ENCODE measurements at places on chromosomes 4 and X. TPM values are rescaled to one million over a fixed set of nuclear protein-coding genes. Genes with fewer than 3 reads are reported as not detected.
A peak's percentile ranks its signal among the peaks of the same experiment; 100 is the strongest.

The RNF128 gene
- 2.0 TPM for total RNA-seq

The ETDB gene
- total RNA-seq, result not detected

The HTR2C gene
- total RNA-seq, result 2.0 TPM

The CPLX1 gene
- total RNA-seq, result 0.67 TPM

The PLK4 gene
- total RNA-seq, result 35.2 TPM

DNA sequence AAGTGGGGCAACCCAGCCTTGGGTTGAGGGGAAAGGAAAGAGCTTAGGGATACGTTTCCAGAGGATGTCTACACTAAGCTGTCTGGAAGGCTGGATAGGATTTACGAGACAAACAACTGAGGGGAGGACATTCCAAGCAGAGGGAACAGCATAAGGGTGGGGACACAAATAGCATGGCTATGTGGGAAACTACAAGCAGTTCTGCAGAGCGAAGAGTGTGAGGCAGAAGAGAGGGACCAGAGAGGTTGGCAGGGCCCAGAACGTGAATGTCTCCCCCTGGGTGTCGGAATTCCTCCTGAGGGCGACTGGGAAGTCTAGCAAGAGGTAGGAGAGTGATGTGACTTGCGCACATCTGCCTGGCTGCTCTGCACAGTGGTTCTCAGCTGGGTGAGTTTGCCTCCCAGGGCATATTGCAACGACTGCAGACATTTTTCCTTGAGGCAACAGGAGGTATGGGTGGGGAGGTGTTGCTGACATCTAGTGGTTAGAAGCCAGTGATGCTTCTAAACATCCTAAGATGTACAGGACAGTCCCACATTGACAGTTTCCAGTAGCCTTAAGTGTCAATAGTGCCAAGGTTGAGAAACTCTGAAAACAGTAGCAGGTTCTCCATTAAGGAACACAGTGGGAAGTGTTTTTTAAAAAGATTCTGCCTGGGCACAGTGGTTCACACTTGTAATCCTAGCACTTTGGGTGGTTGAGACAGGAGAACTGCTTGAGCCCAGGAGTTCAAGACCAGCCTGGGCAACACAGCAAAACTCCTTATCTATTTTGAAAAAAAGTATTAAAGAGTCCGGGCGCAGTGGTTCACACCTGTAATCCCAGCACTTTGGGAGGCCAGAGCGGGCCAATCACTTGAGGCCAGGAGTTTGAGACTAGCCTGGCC lies 9.2 kb downstream of the NDUFA1 start:
- DNase-seq, result no peak
- H3K27ac ChIP-seq, result no peak overlapping the region
- no peaks in the 10 kb centered on the region for H3K27me3 ChIP-seq
- no peak overlapping the region for H3K4me3 ChIP-seq

GRCh38 chrX:21821875-21822274 lies 17.5 kb upstream of the MBTPS2 start:
- no peaks in the 10 kb centered on the region for H3K27me3 ChIP-seq
- H3K4me3 ChIP-seq, result no peak overlapping the region
- no peaks in the 10 kb centered on the region for H3K4me1 ChIP-seq
- DNase-seq, result no peak
- no peak overlapping the region for H3K27ac ChIP-seq

DNA sequence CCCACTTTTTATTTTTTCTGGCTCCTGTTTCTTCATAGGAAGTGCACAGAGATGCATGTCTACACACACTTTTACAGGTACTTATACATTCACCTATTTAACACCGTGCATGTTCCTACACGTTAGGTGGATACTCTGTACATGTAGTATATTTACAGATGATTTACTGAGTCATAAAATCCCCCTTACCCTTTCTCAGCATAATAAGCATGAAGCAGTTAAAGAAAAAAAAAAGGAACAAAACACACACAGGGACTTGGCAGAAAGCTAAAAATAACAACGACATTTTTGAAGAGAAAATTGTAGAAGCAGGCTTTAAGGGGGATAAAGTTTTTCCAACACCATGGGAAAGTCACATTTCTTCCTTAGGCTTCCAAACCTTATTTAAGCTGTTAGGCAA lies 96.4 kb upstream of the IQCM start:
- no peaks in the 10 kb centered on the region for H3K27me3 ChIP-seq
- H3K4me3 ChIP-seq, result no peak overlapping the region
- no peak overlapping the region for H3K27ac ChIP-seq
- H3K36me3 ChIP-seq, result no peaks in the 10 kb centered on the region
- H3K4me1 ChIP-seq, result no peaks in the 10 kb centered on the region
- no peak for DNase-seq

- no peak overlapping the region for H3K27ac ChIP-seq
- DNase-seq, result no peak
- no peak overlapping the region for H3K4me3 ChIP-seq
- H3K27me3 ChIP-seq, result no peaks in the 10 kb centered on the region
Measured at GRCh38 chr4:165806613-165807012, 66.4 kb upstream of the TLL1 start.

DNA sequence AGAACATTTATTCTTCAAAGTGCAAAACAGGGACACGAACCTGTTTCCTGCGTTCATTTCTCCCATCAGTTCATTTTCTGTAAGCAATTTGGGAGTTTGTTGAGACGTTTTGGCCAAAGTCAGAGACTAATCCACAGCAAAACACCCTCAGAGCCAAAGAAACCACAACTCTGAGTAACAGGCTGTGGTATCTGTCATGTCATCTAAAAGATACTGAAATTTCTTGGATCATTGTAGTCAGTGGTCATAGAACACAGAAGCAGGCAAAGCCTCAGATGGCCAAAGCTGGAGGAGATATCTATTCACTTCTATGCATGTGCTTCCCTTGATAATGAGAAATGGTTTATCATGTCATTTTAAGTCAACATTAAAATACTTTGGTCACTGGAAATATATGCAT lies 485.6 kb upstream of the GALNT7 start:
- no peaks in the 10 kb centered on the region for H3K27me3 ChIP-seq
- no peak for DNase-seq
- no peak overlapping the region for H3K27ac ChIP-seq

DNA sequence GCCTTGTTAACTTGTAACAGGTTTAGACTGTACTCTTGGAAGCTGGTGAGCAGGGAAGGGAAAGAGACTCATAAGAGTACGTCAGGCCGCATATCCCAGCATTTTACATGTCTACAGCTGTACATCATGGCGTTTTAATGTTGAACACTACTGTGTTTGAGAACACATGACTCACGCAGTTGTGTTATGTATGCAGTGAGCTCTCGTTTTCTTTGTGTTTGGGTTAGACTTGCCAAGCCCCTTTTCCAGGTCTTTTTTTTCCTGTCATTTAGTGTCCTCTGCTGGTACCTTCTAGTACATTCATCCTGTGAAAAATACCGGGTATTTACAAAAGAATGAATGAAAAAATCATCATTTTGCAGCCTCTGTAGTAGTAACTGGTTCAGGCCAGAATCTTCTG lies 35.3 kb downstream of the SMS start:
- DNase-seq, result no peak
- no peaks in the 10 kb centered on the region for H3K27me3 ChIP-seq
- no peak overlapping the region for H3K27ac ChIP-seq
- H3K4me3 ChIP-seq, result no peak overlapping the region

DNA sequence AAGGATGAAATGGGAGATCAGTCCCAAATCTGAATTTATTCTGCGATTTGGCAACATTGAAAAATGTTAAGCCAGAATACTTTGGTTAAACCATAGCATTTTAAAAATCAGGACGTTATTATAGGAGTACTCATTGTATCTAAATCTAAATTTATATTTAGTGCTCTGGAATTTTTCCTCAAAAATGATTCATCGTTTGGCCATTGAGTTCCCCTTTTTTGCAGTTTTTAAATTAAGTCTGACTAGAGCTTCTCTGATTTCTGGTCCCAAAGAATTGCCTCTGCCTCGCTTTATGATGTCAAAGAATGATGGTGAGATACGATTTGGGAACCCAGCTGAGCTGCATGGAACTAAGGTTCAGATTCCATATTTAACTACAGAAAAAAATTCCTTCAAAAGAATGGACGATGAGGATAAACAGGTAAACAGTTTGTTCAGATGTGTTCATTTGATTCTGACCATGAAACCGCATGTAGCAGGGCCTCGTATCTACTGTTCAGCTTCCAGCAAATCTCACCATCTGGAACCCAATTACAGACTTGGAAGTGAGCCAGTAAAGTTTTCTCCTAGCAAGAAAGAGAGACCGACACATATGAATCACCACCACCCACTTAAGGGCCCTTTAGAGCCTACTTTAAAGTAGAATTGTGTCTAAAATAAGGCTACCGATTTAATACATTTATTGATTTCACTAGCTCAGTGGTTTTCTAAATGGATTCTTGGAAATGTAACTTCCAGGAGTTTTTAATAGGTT lies 75.6 kb downstream of the REPS2 start:
- no peak overlapping the region for H3K4me3 ChIP-seq
- H3K27me3 ChIP-seq, result no peaks in the 10 kb centered on the region
- H3K27ac ChIP-seq, result no peak overlapping the region
- no peaks in the 10 kb centered on the region for H3K4me1 ChIP-seq
- no peak for DNase-seq

DNA sequence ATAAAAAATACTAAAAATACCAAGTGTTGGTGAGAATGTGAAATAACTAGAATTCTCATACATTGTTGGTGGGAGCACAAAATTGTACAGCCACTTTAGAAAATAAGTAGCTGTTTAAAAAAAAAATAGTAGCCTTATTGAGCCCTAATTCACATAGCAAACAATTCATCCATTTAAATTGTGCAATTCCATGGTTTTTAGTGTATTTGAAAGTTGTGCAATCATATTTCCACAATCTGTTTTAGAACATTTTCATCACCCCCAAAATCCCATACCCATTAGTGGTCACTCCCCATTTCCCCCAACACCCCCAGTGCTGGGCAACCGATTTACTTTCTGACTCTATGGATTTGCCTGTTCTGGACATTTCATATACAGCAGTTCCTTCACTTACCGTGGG lies 37.1 kb downstream of the STX18 start:
- no peak for DNase-seq
- no peaks in the 10 kb centered on the region for H3K36me3 ChIP-seq
- no peak overlapping the region for H3K4me3 ChIP-seq
- H3K4me1 ChIP-seq, result 0 out of 2 replicates have a peak, but pooled peaks cover 4% of the 10 kb centered on the region
- no peaks in the 10 kb centered on the region for H3K27me3 ChIP-seq
- no peak overlapping the region for H3K27ac ChIP-seq

DNA sequence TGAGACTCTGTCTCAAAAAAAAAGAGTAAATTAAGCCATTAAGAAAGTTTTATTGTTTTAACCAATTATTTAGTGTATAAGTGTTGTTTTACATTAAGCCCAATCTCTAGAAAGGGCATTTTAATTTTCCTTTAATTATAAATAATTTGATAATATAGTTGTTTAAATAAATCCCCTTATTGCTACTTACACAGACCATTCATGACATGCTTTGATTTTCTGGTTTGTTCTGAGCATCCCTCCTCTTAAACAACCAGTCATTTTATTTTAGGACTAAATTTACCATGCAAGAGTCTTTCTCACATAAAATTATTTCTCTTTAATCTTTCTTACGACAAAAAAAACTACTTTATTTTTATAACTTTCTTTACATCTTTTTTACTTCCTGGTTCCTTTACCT lies 23.5 kb upstream of the PAGE5 start:
- H3K27ac ChIP-seq, result no peak overlapping the region
- no peak for DNase-seq
- no peaks in the 10 kb centered on the region for H3K4me1 ChIP-seq
- no peaks in the 10 kb centered on the region for H3K27me3 ChIP-seq

- H3K27ac ChIP-seq, result no peak overlapping the region
- no peak for DNase-seq
- no peaks in the 10 kb centered on the region for H3K27me3 ChIP-seq
- H3K4me1 ChIP-seq, result peaks cover 2% of the 10 kb centered on the region
- no peaks in the 10 kb centered on the region for H3K36me3 ChIP-seq
Measured at GRCh38 chrX:14032406-14032805, 2.7 kb upstream of the GEMIN8 start.

DNA sequence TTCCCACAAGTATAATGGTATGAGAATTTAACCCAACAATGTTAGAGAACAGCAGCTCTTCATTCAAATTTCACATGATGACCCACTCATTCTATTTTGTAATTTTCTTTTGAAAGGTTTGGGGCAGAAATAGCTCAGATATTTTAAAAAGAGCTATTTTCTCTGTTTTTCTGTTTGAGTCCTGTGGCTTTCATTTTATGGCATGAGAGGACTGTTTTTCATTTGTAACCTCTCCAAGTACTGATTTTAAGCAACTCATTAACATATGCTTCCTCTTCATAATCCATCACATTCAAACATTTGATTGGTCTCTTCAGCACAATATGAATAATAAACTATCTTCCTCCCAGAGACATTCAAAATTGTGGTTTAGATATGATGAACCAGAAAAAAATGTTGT lies 129.0 kb upstream of the TEX13A start:
- H3K36me3 ChIP-seq, result no peaks in the 10 kb centered on the region
- H3K4me1 ChIP-seq, result no peaks in the 10 kb centered on the region
- H3K27ac ChIP-seq, result no peak overlapping the region
- H3K27me3 ChIP-seq, result no peaks in the 10 kb centered on the region
- H3K4me3 ChIP-seq, result no peak overlapping the region

- H3K4me3 ChIP-seq, result no peak overlapping the region
- no peaks in the 10 kb centered on the region for H3K27me3 ChIP-seq
- no peaks in the 10 kb centered on the region for H3K4me1 ChIP-seq
- no peak for DNase-seq
- H3K36me3 ChIP-seq, result no peaks in the 10 kb centered on the region
- no peak overlapping the region for H3K27ac ChIP-seq
Measured at GRCh38 chr4:66567551-66567950, 897.3 kb upstream of the EPHA5 start.

GRCh38 chr4:16092682-16093319 lies 9.0 kb upstream of the PROM1 start:
- DNase-seq, result no peak
- H3K4me3 ChIP-seq, result no peak overlapping the region
- no peaks in the 10 kb centered on the region for H3K4me1 ChIP-seq

GRCh38 chrX:54182864-54183613 lies at the start of gene FAM120C:
Gene FAM120C, minus strand, starts transcription at chrX:54183254. Its CDS starts 56 bp downstream, at chrX:54183198.
- no peaks in the 10 kb centered on the region for H3K27me3 ChIP-seq
- peak within 1 kb of the TSS; percentile 92 for H3K27ac ChIP-seq
- H3K4me1 ChIP-seq, result peaks cover 4% of the 10 kb centered on the region

DNA sequence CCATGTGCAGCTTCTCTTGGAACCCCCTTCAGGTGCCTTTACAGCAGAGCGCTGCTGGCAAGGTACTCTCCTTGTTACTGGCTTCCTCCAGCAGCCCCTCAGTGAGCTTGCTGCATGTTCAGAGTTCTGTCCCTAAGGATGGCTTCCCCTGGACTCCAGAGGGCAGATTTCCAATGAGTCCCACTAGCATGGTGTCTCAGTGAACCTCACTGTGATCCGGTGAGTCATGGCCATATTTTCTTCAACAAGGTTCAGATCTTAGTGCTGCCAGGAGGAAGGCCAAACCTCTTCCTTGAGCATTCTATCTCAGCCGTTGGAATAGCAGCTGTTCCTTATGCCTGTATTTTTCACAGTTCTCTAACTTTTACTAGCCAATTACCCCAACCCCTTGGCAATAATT lies 98.8 kb downstream of the CASK start:
- H3K36me3 ChIP-seq, result no peaks in the 10 kb centered on the region
- no peak overlapping the region for H3K27ac ChIP-seq
- no peak for DNase-seq
- no peaks in the 10 kb centered on the region for H3K27me3 ChIP-seq
- no peak overlapping the region for H3K4me3 ChIP-seq

GRCh38 chr4:2798399-2799223 lies 5.7 kb downstream of the SH3BP2 start:
- peaks cover 9% of the 10 kb centered on the region for H3K4me1 ChIP-seq
- DNase-seq, result no peak
- no peak overlapping the region for H3K4me3 ChIP-seq
- peaks cover 5% of the 10 kb centered on the region for H3K27me3 ChIP-seq
- no peak overlapping the region for H3K27ac ChIP-seq
- no peaks in the 10 kb centered on the region for H3K36me3 ChIP-seq
